Activated CD4-positive, alpha-beta T cell treated with anti-CD3 and anti-CD28 coated beads for 4 hours (primary cell): ENCODE measurements at places on chromosomes 7 and 10.

DNA sequence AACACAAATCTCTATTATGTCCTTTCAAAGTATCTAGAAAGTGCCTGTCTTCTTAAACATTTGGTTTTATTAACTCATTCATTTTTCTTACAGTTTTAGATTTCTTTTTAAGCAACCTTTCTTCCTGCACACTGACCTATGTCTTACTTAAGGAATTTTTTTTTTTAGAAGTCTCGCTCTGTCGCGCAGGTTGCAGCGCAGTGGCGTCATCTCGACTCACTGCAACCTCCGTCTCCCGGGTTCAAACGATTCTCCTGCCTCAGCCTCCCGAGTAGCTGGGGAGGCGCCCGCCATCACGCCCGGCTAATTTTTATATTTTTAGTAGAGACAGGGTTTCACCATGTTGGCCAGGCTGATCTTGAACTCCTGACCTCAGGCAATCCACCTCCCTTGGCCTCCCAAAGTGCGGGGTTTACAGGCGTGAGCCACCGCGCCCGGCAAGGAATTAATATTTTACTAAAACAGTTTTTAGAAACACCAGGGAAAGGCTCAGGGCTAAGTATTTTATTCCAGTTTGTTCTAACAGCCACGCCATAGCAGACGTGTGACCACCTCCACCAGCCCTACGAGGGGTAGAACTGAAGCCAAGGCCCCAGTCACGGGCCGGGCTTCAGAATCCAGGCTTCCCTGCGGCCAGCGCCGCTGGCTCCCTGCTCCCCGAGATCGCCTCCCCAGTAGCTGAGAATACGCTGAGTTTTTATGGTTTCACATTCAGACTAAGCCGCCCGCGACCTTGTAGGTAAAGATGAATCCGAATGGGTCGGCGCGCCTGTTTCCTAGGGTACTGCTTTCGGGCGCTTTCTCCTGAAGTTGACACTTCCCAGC, 941 bp upstream of the LUC7L2 start:
- peak; percentile 30 for DNase-seq

DNA sequence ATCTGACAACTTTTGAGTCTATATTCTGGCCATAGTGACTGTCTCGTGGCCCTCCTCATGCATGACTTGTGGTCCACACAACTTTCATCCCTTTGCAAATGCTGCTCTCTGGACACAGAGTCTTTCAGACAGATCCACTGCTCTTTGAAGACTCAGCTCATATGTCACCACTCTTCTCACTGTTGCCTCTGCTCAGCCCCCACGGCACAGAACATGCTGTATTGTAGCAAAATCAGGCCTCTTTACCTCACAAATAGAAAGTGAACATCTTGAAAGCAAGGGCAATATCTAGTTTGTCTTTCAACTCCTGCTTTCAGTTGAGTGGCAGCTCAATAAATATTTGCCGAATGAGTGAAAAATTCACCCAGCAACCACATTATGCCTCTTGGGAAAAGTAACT, 443.5 kb downstream of the NRG3 start:
- DNase-seq = no peak

DNA sequence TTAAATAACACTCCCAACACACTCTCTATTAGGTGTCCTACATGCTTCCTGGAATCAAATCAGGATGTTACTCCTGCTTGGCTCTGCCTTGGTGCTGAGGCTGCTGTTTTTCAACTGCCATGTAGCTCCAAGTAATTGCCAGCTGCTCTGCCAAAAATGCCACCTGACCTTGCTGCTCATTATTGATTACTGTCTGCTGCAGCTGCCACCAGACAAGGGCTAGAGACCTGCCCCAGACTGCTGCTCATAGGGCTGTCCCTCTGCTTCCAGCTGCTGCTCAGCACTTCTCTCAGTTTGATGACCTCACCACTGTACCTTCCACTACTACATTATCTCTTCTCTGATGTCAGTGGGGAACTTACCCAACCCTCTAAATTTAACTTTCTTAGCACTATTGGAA, 102.5 kb downstream of the PCLO start:
- DNase-seq = no peak

DNA sequence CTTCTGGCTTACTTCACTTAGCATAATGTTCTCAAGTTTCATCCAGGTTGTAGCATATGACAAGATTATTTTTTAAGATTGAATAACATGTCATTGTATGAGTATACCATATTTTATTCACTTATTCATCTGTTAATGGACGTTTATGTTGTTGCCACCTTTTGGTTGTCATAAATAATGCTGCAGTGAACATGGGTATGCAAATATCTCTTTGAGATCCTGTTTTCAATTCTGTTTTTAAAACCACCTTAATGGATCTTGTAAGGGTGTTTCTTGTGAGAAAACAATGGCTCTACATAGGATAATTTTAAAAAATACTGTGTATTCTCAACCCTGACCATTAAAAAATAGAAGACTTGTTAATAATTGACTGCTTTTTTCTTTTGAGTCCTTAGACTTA, 290.7 kb upstream of the TMEM229A start:
- DNase-seq = no peak

GRCh38 chr7:144437370-144438191, 34.1 kb upstream of the NOBOX start:
- peak; percentile 33 for DNase-seq

- no peak for DNase-seq
These were observed 25.7 kb downstream of the SNX8 start for GRCh38 chr7:2288503-2288902.

- no peak for DNase-seq
These were observed at the start of gene CAV2 for GRCh38 chr7:116499168-116500077. TSS of gene CAV2 (plus strand) at chr7:116499738. CDS start at chr7:116499782, 44 bp downstream.

GRCh38 chr10:64070241-64070640, 549.0 kb downstream of the REEP3 start:
- DNase-seq = no peak

DNA sequence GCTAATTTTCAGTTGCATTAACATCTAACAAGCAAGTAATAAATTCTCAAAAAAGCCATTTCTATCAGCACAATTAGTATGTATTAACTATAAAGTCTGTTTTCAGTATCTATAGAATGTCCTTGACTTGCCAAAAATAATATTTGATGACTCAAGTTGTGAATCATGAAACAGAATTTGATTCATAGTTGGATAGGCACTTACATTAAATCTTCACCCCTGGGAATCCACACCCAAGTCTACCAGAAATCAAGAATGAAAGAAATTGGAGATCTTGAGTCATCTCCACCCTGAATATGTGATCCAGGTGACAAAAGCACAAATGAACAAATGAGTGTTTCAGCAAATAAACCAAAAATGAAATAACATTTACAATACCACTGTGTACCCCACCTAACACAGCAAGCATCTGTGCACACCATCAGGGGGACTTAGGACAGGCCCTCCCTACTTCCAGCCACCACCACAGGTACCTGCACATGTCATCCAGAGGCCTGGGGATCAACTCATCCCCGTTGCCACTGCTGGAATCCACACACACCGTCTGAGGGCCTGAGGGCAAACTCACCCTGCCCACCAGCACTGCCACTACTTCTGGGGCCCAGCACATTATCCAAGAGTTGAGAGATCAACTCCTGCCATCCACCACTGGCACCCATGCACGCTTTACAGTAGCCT, 160.1 kb downstream of the MTERF1 start:
- no peak for DNase-seq

GRCh38 chr7:2357165-2357564, 2.5 kb downstream of the EIF3B start:
- no peak for DNase-seq

GRCh38 chr10:71216751-71217265, 4.4 kb downstream of the UNC5B start:
- DNase-seq = no peak
